ENCODE measurements at places on chromosomes 1 and 21.

DNA sequence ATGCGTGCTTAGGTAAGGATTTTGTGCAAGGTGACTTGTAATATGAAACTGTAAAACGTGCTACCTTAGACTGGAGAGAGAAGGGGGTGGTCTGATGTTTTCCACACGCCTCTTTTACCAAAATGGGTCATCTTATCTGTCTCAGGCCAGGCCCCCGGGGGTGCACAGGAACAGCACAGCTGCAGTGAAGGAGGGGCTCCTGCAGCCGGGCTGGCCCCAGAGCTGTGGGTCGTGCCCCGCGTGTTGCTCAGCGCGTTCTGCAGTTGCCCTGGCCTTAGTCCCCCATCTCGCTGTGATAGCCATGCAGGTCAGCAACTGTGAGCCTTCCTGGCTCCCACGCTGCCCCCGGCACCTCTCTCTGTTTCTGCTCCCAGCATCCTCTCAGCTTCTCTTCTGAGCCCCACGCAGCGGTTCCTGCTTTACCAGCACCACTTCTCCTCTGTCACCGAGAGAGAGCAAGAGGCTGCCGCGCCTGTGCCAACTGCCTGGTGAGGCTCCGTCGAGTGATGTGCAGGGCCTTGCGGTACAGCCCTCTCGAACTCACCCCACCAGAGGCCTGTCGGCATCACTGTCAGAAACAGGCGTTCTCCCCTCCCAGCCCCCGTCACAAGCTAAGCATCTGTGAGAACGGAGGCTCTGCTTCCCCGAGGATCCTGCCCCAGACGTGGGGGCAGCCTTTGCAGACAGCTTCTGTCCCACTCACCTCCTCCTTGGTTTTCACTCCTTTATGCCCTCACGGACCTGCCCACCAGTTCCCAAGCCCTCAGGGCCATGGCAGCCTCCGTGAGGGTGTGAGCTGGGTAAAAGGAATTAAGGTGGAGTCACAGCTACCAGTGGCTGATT lies 73.3 kb downstream of the ADARB1 start:
- no peak for DNase-seq

GRCh38 chr1:154536570-154536969 lies 21.9 kb downstream of the UBE2Q1 start:
- no peak for DNase-seq

- no peak for DNase-seq
These were observed 81.7 kb downstream of the PIK3CD start for GRCh38 chr1:9733160-9733789.

- DNase-seq, result no peak
These were observed 26.3 kb upstream of the IL20 start for GRCh38 chr1:206839006-206839560.

DNA sequence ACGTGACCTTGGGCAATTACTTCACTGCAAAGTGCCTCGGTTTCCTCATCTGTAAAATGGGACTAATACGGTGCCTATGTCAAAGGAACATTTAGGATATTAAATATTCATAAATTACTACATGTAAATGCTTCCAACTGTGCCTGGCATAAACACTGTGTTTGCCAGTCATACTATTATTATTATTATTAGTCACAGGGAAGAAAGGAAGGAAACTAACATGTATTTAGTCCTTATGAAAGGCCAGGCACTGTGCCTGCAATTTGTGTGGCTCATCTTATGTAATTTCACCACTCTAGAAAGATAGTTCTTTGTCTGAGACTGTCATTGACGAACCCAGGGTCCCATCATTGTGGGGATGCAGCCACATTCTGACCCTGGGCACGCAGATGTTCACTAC lies 45.0 kb downstream of the EPHB2 start:
- no peak for DNase-seq

- no peak for DNase-seq
These were observed 40.5 kb downstream of the COL6A1 start for GRCh38 chr21:46021978-46022544.

DNA sequence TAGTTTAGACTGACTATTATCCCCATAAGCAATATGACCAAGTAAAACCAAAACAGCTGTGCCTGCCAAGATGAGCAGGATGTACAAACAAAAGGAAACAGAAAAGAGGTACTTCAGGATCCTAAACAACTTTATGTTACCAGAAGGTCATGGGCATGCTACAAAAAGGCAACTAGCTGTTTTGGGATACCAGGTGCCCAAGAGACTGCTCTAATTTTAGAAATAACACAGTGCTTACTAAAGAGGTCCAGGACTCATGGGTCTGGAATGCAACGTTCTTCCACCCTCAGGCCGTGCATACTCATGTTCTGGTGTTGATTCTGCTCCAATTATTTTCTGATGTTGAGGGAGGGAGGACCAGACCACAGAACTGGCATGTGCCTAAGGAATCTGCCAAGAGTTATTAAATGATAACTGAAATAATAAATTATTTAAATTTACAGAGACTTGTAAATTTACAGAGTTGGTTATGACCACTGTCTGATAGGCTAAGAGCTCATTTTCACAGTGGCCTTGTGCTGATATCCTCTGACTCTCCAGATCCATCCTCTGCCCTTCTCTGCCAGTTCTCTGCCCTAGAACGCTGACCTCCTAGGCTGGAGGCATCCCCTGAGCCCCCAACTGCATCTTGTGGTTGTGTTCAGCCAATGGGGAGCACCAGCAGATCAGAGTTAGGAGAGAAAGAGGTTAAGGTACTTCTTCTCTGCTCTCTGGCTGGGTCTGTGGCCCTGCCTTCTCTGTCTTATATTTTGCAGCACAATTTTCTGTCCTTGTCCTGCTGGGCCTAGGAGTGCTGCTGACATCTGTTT lies 37.7 kb upstream of the BCL10 start:
- no peak for DNase-seq

GRCh38 chr1:13864760-13865159 lies 164.8 kb downstream of the PRDM2 start:
- no peak for DNase-seq

GRCh38 chr1:33641104-33641830 lies 168.8 kb downstream of the ZSCAN20 start:
- no peak for DNase-seq

GRCh38 chr21:35924714-35925301 lies 135.5 kb downstream of the SETD4 start:
- no peak for DNase-seq

DNA sequence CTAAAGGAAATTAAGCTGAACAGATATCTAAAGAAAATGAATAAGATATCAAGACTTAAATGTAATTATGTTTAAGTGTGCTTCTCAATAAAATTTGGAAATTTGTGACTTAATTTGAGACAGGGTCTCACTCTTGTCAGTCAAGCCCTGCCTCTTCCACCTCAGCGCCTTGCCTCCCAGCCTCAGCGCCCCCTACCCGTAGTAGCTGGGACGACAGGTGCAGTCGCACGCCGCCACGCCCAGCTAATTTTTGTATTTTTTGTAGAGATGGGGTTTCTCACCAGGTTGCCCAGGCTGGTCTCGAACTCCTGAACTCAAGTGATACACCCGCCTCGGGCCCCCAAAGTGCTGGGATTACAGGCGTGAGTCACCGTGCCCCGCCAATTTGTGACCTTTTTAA lies 117.0 kb downstream of the CLEC20A start:
- no peak for DNase-seq

DNA sequence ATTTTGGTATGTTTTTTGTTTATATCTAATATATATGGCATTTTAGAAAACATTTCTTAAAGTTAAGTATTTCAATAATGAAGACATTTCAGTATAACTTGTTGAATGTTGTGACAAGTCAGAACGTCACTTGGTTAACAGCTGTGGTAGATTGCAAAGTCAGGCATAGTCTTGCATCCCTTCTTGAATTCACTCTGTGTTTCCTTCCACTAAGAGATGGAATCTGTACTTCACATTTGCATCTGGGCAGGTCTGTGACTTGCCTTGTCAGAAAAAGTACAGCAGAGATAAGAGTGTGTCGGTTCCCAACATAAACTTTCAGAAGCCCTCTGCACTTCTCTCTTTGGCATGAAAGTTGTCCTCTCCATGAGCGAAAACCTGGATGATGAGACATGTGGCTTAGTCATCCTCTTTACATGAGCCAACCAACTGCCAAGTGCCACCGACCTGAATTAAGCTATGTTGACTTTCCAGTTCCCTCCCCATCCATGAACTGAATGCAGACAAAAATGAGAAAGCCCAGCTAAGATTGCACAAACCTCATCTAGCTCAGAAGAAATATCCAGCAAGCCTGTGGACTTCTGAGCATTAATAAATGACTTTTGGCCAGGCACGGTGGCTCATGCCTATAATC lies 1730.2 kb downstream of the MRPL39 start:
- no peak for DNase-seq

- DNase-seq, result no peak
These were observed 4.0 kb downstream of the CAPN2 start for GRCh38 chr1:223716302-223716862.

GRCh38 chr1:30749691-30750583 lies 7.6 kb downstream of the LAPTM5 start:
- no peak for DNase-seq

- DNase-seq, result no peak
These were observed 63.1 kb downstream of the ZNF281 start for GRCh38 chr1:200346700-200347099.

DNA sequence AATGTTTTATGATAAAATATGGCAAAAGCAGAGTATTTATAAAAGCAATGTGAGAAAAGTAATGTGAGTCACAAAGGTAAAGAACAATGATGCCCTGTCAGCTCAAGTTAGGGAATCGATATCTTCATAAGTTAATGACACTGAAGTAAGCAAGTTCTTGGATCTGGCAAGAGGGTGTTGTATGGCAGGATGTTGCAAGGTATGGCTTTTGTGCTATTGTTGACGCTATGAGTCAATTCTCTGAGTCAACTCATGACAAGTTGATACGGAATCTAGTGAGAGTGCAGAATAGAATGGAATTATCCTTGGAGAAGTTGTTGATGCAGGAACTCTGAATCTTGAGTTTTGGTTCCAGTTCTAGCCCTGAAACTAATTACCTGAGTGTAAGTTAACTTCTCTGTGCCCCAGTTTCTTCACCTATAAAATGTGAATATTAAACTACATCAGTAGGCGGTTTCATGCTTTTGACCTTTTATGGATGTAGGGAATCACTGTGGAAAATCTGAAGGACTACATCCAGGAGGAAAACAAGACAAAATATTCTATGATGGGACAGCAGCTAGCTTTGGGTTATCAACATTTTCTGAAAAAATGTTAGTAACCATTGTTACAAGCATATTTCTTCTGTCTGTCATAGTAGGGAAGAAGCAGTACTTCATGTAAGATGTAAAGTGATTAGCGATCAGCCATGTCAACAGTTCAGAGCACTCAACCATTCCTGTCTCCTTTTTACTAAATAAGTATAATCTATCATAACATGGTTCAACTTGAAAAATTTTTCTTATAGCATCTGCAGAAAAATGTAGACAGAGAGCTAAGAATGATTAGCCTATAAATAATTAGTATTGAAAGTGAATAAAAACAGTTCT lies 96.9 kb downstream of the ATP6V1G3 start:
- DNase-seq, result no peak

- no peak for DNase-seq
These were observed 24.6 kb downstream of the CLSPN start for GRCh38 chr1:35745124-35745730.

- DNase-seq, result no peak
These were observed 7.5 kb downstream of the HTR1D start for GRCh38 chr1:23209770-23210169.

GRCh38 chr21:38376235-38376634 lies 119.4 kb downstream of the KCNJ15 start:
- DNase-seq, result no peak

DNA sequence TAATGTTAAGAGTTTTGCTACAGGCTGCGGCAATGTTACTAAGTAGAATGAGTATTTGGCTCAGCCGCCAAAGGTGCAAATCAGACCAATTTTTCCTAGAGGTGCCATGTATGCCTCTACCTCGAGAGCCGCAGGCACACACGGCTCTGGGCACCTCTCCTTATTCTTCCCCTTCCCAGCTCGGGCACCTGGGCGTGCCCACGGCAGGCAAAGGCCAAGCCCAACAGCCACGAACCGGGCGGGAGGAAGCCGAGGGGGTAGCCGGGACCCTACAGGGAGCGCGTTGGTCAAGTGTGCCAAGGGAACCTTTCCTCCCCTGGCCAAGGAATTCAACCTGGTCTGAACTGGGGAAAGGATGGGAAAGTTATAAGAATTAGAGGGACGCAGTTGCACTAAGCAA lies 31.0 kb downstream of the LRRC3 start:
- DNase-seq, result no peak

- no peak for DNase-seq
These were observed 119.7 kb downstream of the HHAT start for GRCh38 chr1:210448297-210448892.

DNA sequence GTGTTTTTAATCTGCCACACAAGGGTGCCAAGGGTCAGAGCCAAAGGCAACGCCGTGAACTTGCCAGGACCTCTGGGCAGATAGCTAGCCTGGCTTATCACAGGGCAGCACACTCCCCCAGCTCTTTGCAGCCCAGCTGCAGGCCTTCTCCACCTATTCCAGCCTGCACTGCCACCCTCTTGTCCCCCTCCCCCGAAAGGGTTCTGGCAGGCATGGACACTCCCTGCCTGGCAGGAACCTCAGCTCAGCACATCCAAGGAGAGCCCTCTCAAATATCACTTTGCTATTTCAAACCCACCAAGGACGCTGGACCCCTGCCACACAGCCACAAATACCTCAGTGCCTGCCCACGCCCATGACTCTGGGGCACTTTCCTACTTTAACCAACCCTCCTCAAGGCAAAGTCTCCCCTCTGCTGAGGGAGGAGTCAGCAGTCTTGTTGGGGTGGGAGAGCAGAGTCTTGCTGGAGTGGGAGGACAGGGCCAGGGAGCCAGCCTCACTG lies 9.1 kb downstream of the SSBP3 start:
- no peak for DNase-seq

GRCh38 chr21:46425571-46425970 lies 33.1 kb upstream of the DIP2A start:
- no peak for DNase-seq

GRCh38 chr1:169207797-169208520 lies 101.5 kb downstream of the ATP1B1 start:
- DNase-seq, result no peak

- DNase-seq, result no peak
These were observed 42.7 kb upstream of the SLC16A1 start for GRCh38 chr1:112998592-112999235.

GRCh38 chr21:34779860-34780259 lies 111.1 kb downstream of the CLIC6 start:
- DNase-seq, result no peak

GRCh38 chr1:183632964-183633363 lies 2.6 kb downstream of the ARPC5 start:
- DNase-seq, result no peak
